ENCODE measurements at places on chromosomes 3 and 15. TPM values are rescaled to one million over a fixed set of nuclear protein-coding genes. Genes with fewer than 3 reads are reported as not detected.

Gene GPR62
- total RNA-seq: 0.36 TPM

Gene COL6A5
- total RNA-seq: 0.04 TPM

Gene ARL6IP5
- 48.9 TPM for total RNA-seq

Gene CMSS1
- 30.0 TPM for total RNA-seq

Gene RHOV
- total RNA-seq: 3.4 TPM

Gene SEMA7A
- total RNA-seq: 4.6 TPM

Gene FGF12
- 0.97 TPM for total RNA-seq

Gene CAV3
- not detected for total RNA-seq

Gene QRICH1
- total RNA-seq: 130 TPM

Gene SEC22A
- 16.3 TPM for total RNA-seq

Gene AADAC
- total RNA-seq: not detected

Gene SLCO3A1
- total RNA-seq: 1.9 TPM

Gene MKRN2OS
- total RNA-seq: 0.29 TPM

Gene PRICKLE2
- total RNA-seq: 43.2 TPM

Gene CCDC39
- total RNA-seq: not detected
